ENCODE measurements at places on chromosomes 5 and 9.

DNA sequence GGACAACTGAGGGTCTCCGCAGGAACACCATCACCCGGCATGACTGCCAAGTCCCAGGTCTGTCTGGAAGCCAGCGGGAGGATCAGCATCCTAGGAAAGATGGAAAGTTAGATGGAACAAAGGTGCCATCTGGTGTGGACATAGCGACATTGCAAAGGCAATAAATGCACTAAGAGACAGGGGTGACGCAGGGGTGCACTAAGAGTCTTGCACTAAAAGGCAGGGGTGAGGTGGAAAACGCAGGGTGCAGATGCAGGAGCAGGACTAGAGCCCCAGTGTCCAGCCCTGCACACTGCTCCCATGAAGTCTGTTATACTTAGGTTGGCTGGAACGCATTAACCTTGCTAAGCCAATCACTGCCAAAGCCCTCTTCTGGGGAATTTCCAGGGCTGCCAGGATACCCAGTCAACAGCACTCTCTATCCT, 15.5 kb downstream of the ATOX1 start:
- no peak for DNase-seq

GRCh38 chr5:152608458-152608857, 203.4 kb upstream of the NMUR2 start:
- DNase-seq = no peak

- no peak for DNase-seq
Measured at GRCh38 chr9:134526584-134527477, 114.8 kb upstream of the COL5A1 start.

DNA sequence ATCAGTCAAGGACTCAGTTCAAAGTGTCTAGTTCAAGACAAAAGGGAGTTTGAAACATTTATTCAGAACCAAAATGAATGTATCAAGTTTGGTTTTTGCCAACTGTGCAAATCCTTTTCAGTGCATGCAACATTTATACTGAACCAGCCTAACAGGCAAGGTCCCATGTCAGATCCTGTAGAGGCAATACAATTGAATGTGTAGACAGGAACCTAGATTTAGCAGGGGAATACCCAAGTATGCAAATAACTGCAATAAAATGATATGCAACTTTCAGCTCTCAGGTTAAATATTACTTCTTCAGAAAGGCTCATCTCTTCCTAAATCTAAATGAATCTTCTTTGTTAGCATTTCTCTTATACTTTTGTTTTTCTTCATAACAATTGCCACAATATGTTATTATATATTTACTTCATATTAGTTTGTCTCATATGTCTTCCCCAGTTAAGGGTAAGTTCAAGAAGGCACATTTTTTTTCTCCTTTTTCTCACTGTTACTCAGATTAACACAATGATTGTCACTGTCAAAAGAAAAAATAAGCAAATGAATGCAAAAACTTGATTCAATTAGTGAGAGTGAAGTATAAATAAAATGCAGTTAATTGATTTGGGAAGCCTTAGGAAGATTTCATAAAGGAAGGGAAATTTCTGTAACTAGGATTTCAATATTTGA, 163.9 kb upstream of the RASA1 start:
- DNase-seq = no peak

- DNase-seq = no peak
Measured at GRCh38 chr5:135094339-135095051, 60.5 kb upstream of the PITX1 start.

DNA sequence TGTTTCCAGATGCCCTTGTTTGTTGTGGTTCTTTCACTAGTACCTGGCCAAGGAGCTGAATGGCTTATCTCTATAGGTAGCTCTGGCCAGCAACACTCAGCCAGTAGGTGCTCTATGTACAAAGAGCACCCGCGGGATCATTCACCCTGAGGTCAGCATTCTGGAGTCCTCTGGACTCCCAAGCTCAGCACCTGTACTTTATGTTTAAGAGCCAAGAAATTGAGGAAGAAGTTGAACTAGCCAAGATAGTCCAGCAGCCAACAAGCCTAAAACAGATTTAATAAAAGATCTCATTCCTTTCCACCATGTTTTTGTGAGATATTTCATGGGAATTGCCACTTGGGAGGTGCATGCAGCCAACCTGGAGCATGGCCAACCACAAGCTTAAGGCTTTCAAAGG, 242.6 kb upstream of the PAPPA start:
- DNase-seq = no peak

GRCh38 chr9:2919347-2919746, 75.5 kb upstream of the PUM3 start:
- DNase-seq = no peak

DNA sequence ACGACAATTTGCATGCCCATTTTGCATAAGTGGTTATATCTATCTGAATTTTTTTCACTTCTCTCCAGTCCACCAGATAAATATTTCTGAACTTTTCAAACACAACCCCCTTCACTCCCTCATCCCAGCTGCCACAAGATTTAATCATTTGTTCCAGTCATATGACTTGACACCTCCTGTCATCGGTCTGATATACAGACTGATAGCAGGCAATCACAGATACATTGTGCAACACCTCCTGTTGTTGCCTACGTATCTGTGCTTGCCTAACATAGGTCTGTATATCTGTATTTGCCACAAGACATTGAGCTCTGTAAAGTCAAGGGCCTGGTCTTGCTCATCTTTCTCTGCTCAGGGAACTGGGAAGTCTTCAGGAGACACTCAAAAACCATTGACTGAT, 65.6 kb downstream of the GNA14 start:
- DNase-seq = no peak

GRCh38 chr9:4020755-4021296, 279.0 kb downstream of the GLIS3 start:
- no peak for DNase-seq

DNA sequence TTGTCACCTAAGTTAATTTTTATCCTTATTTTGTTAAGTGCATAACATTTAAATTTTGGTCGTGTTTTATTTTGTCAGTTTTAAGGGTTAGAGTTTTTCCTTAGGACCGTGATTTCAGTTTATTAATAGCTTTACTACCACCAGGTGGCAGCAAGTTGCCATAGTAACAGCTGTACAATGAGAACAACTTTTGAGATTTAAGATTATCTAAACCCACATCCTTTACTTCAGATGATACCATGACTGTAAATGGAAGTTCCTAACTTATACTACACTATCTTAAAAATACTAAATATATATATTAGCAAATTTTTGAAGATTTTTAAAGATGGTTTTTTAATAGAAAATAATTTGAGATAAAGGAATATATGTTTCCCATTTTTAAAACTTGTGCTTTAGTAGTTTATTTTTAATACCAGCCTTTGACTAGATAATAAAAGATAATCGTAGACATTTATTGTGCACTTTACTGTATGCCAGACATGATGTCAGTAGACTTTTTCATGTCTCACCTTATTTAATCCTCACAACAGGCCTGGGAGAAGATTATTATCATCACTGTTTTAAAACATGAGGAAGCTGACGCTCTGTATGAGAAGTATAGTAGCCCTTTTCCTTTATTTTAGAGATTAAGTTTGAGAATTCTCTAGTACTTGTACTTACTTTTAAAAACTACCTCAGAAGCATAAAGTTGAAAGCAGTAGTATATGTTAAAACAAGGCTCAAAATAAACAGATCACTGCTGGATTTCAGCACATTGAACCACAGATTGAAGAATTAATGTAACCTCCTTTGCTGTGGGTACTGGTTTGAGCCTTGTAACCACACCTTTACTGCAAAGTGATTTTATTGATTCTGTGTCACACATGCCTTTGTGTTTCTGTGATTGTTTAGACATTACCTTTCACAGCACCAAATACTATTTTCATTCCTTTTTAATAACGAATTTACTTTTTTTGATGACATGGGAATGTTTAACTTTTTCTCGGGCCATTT, 27.5 kb downstream of the SREK1 start:
- peak; percentile 15 for DNase-seq

- DNase-seq = no peak
Measured at GRCh38 chr5:174622067-174622466, 102.3 kb upstream of the MSX2 start.

Measured in stimulated activated CD8-positive, alpha-beta memory T cell treated with anti-CD3 and anti-CD28 coated beads, Interleukin-7, amount 100 ng/mL, for 1 hour (primary cell).